Karpas-422 (cell line): ENCODE measurements at places on chromosomes 2 and 18. TPM values are rescaled to one million over a fixed set of nuclear protein-coding genes. Genes with fewer than 3 reads are reported as not detected.
A peak's percentile ranks its signal among the peaks of the same experiment; 100 is the strongest.

GRCh38 chr2:62195421-62196277 is at the start of gene B3GNT2:
Gene B3GNT2, plus strand, starts transcription at chr2:62196115. Its CDS starts 26,106 bp downstream, at chr2:62222221.
- DNase-seq = peak; percentile 95

DNA sequence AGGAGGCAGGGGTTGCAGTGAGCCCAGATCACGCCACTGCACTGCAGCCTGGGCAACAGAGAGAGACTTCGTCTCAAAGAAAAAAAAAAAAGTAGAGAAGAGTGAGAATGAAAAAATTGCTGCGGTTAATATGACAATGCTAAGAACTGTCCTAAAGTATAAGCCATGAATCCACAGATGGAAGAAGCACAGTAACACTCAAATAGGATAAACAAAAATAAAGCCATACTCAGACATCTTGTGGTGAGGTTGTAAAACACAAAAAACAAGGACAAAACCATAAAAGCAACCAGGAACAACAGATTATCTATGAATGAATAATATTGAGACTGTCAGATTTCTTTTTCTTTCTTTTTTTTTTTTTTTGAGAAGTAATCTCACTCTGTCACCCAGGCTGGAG is 23.0 kb downstream of the POLR2D start:
- no peak for DNase-seq

Gene CCDC74B
- total RNA-seq = 11.9 and 45.0 TPM in 2 replicates

DNA sequence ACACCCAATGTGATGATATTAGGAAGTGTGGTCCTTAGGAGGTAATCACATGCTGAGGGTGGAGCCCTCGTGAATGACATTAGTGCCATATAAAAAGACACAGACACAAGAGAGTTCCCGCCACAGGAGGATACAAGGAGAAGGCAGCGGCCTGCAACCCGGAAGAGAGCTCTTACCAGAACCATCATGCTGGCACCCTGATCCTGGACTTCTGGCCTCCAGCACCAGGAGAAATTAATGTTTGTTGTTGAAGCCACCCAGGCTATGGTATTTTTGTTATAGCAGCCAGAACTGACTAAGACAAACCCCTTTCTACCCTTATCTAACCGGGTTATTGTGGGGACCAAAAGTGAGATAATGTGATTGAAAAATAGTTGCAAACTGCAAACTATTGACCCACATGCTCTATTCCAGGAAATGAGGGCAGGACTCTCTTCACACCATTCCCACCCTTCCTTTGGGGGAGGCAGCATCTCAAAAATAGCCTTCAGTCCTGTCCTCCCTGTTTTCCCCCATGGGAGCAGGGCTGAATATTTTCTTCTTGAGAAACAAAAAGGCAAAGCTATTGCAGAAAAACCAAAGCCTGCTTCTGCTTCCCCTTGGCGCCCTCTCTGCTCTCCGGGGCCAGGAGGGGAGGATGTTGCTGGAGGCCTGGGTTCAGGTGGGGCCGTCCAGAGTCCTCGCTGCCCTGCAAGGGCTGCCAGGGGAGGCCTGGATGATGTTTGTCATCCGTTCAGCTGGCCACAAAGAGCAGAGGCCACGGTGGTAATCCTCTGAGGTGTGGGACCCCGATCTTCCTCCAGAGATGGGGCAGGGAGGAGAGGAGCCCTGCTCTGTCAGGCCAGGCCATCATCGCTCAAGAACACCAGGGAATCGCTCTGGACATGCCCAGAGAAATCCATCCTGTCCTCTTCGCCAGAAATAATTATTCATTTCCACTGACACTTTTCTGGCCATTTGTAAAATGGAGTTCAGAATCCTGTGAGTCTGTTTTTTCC is 73.8 kb upstream of the HAAO start:
- no peak for DNase-seq

DNA sequence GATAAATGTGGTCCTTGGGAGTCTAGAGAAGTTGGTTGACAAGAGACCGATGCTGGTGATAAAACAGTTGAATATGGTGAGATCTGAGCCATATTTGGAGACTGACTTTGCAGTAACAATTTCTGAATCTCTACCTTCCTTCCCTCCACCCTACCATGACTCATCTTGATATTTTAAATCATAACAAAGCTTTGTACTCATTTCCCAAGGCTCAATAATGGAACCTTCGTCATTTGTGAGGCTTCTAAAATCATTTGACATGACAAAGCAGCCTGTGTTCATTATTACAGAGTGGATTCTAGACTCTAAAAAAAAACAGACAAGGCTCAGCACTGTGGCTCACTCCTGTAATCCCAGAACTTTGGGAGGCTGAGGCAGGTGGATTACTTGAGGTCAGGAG is 38.5 kb upstream of the PDCL3 start:
- DNase-seq = no peak

Gene IL36G
- total RNA-seq = not detected in 2 replicates

GRCh38 chr2:8518979-8519668 is 162.7 kb upstream of the ID2 start:
- DNase-seq = no peak

Gene BARD1
- 29.3 and 78.0 TPM in 2 replicates for total RNA-seq

DNA sequence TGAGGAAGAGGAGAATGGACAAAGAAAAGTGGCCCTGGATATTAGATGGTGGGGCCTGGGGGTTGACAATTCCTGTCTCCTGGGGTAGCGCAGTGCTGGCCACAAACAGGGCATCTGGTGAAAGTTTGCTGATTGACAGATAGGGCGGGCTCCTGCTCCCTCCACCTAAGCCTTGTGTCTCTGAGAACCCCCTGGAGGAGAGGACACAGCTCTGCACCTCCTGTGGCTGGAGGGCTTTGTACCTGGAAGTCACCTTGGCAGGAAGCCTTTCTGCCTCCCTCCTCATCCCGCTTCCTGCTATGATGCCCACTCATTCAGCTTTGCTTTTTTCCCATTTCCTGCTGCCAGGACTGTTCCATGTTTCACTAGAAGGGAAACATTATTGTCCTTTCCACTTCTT is 72.4 kb downstream of the RHOB start:
- no peak for DNase-seq

- no peak for DNase-seq
Measured at GRCh38 chr2:143608758-143609157, 479.5 kb downstream of the ARHGAP15 start.

DNA sequence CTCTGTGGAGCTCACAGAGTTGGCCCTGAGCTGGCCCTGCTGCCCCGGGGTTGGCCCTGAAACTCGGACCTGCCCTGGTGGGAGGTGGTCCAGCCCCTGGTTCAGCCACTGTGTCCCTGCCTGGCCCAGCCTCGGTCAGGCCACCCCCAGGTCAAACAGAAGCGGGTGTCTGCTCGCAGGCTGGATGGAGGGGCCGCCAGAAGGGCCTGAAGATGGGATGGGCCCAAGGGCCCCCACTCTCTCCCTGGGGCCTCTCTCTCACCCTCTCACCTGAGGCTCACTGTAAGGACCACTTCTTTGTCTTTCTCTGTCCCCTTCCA is 25.1 kb upstream of the B3GNT7 start:
- no peak for DNase-seq

- no peak for DNase-seq
Measured at GRCh38 chr2:167438206-167438605, 549.9 kb downstream of the XIRP2 start.
